Fibroblast of villous mesenchyme (primary cell): ENCODE measurements at places on chromosomes 7 and 10. TPM values are rescaled to one million over a fixed set of nuclear protein-coding genes. Genes with fewer than 3 reads are reported as not detected.

BTBD16 gene
- total RNA-seq = not detected in 2 replicates

HMX2 gene
- not detected in 2 replicates for total RNA-seq

- DNase-seq = peak; percentile 98
Measured at GRCh38 chr10:126972635-126973414, 67.6 kb downstream of the DOCK1 start.

DNA sequence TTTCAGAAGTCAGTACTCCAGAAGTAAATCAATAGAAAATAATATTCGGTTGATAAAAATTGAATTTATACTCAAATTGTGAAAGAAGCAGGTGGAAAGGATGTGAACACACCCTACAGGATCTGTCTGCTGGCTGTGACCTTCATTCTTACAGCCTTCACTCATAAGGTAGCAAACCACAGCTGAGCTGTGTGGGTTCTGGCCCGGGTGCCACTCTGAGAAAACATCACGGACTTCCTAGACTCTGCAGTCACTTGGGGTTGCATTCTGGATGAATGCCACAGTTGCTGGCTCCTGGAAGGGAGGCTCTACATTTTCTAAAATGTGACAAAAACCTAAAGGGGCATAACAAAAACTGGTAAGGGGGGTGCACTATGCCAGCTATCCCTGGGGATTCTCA, 36.0 kb upstream of the ABLIM1 start:
- no peak for DNase-seq

- DNase-seq = no peak
Measured at GRCh38 chr7:116334555-116334954, 124.2 kb downstream of the TES start.

- peak; percentile 73 for DNase-seq
Measured at GRCh38 chr7:47535704-47536628, 45.9 kb downstream of the TNS3 start.

DNA sequence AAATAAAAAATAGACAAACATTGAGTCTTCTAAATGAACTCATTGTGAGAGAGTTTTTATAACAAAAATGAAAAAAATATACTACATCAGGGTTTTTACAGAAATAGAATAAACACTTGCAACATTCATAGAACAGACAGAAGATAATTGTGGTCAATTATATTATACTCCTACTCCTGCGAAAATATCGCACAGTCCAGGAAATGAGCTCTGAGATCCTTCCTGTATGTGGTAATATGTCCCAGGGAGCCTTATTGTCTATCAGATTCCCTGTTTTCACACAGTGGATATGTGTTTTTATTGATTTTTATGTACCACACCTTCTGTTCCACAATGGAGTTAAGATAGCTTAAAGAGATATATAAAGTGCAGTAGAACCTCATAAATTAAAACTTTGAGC, 27.5 kb upstream of the RELN start:
- no peak for DNase-seq

GRCh38 chr7:139044813-139045794, 9.3 kb upstream of the ZC3HAV1L start:
- no peak for DNase-seq

DNA sequence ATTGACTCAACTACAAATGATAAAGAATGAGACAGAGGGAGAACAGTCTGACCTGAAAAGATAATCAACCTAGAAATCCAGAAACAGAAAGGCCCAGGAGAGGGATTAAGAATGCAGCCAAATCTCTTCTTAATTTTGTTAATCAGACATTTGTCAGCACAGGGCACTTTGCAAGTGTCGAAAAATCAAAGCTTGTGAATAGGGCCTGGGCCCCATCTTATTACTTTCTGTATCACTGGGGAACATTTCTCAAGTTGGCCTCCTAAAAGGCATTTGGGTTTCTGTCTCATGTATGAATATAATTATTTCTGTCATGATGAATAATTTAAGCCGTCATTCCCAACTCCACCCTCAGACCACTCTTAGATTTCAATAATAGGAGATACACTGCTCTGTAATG, 308.4 kb upstream of the PRKCQ start:
- DNase-seq = no peak

GRCh38 chr7:18212308-18212707, 184.7 kb upstream of the PRPS1L1 start:
- peak; percentile 2 for DNase-seq
